Esophagus mucosa (tissue), 1 donor: ENCODE measurements at places on chromosomes 2 and 18.

DNA sequence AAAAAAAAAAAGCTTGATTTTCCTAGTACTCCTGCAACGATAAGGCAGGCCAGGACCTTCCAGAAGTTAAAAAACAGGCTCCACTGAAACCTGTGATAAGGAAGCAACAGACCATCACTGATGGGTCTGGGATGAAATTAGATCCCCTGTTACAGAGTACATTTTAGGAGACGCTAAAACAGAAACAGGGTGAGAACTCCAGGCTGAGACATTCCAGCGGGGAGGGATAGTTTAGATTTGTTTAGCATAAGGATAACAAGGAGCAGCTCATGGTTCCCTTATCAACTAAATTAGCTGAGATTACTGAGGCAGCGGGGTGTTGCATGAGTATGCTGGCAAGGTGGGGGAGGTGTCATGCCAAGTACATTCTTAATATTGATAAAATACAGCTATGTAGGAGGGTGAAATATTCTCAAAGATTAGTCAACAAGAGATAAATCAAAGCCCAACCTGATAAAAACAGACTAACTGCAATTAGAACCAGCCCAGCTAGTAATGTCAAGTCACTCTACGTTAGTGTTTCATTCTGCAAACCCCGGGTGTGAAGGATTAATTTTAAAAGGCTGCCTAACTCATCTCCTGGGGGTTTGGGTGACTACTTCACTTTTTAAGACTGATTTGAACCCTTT, 75.0 kb upstream of the BZW1 start:
- ATAC-seq: no peak

- no peak for ATAC-seq
These were observed 15.4 kb upstream of the UGT1A8 start for GRCh38 chr2:233602076-233602475.

DNA sequence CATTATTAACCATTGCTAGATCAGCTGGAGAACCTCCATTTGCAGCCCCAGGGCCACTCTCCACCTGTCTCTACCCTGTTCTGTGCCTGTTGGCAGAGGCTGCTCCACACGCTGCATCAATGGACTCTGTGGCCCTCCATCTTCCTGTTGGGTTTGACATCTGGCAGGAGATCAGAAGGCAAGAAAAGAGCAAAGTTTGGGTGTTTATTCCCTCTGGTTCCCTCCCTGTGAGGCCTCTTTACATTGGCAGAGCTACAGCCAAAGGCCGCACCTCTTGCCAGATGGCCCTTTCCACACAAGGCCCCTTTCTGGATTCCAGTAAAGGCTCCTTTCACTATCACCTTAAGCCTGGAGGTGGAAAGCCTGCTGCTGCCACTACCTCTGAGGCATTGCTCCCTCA, 110.9 kb upstream of the RND3 start:
- ATAC-seq: no peak

- no peak for ATAC-seq
These were observed 19.1 kb downstream of the MAL start for GRCh38 chr2:95044601-95045000.

GRCh38 chr2:28590496-28591301, 94.8 kb downstream of the PLB1 start:
- no peak for ATAC-seq

DNA sequence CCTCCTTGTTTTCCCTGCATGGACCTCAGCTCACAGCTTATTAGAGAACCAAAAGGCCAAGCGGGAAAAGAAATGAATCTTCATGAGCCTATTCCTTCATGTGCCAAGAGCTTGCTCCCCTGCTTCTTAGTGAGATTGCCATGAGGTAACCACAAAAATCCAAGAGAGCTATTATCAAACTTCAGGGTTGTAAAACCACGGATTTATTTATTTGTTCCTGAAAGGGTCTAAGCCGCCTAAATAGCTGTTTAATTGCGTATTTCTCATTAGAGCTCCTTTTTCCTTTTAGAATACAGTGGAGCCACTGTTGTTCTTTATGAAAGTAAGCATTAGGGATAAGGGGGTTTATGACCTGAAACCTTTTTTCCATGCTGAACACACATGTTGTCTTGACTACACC, 58.0 kb downstream of the SRD5A2 start:
- ATAC-seq: no peak

DNA sequence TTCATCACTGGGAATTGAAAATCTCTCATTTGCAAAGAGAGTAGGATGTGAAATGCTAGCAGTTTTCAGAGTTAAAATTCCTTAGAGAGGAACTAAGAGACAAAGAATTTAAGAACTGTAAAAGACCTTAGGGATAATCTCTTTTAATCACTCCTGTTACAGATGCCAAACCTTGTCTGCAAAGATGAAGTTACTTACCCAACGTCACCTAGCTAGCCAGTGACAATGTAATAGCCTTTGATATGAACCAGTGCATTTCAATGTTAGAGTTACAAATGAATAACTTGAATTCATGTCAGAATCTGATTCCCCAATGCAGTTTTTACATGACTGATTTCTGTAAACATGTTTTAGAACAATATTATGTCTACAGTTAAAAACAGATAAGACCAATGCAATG, 190.1 kb downstream of the LRP1B start:
- ATAC-seq: no peak

DNA sequence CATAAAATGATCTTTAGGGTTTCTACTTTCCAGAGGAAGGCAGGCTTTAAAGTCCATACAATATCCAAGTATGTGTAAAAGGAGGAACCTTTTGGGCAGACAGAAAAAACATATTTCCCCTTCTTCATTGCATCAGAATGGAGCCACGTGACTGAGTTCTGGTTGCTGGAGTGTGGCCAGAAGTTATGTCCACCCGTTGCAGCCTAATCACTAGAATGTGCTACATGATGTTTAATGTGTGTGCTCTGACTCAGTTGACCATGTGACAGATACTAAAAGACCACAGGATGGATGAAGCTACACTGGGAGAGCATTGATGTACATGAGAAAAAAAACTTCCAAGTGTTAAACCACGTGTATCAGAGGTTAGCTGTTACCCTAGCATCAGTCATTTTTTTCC, 460.9 kb downstream of the RIT2 start:
- ATAC-seq: no peak

- no peak for ATAC-seq
These were observed 48.4 kb upstream of the CPO start for GRCh38 chr2:206890926-206891325.

GRCh38 chr18:76518860-76519538, 24.0 kb upstream of the ZNF516 start:
- ATAC-seq: no peak

DNA sequence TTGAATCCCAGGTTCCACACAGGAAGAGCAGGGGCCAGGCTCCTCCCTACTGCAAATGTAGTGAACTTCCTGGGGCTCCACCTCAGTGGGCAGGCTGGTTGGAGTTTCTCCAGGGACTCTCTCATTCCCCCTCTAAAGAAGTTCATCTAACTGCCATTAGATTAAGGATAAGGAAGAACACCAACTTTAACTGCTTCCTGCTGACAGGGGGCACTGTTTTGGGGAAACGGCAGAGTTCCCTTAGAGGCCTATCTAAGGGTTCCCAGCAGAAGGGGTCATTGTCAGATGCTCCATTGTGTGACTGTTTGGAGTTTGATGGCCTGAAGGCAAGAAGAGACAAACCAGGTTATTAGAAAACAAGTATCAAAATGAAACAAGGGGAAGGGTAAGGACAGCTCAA, 2159.7 kb upstream of the PIK3C3 start:
- ATAC-seq: no peak

- no peak for ATAC-seq
These were observed 128.5 kb downstream of the KCNE4 start for GRCh38 chr2:223180463-223180862.

DNA sequence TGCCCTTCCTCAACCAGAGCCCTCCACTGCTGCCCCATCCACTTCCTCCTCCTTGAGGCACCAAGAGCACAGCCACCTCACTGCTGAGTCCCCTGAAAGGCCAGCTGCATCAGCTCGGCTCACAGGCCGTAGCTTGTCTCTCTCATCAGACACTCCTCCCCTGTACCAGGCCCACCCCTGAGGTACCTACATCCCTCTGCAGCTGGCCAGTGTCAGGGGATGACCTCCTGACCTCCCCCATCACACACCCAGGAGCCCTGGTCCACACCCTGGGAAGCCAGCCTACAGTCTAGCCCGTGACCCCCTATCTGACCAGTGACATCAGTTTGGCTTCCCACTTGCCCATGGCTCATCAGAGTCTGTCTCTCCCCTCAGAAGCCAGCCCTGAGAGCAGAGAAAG, 205.6 kb downstream of the TNS1 start:
- ATAC-seq: no peak

DNA sequence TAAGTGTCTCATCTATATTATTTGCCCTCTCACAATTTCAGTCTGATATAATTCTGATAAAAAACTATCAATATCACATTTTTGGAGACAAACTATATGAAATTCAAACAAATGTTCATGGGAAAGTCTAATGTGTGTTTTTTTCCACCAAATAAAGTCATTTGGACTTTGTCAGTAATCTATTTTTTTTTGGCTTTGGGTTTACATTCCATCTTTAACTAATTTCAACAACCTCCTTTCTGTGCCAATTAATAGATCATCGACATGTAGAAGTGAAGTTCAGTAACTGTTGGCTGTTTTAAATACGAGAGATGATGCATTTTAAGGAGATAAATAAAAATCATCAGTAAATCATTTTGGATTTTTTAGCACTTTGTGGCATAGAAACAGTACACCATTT, 1623.0 kb upstream of the ACVR2A start:
- no peak for ATAC-seq

- no peak for ATAC-seq
These were observed 33.3 kb upstream of the KLF11 start for GRCh38 chr2:10009811-10010781.

GRCh38 chr2:224030786-224031185, 8.3 kb downstream of the SERPINE2 start:
- ATAC-seq: no peak

GRCh38 chr18:31977270-31977872, 34.4 kb upstream of the TRAPPC8 start:
- peak; percentile 31 for ATAC-seq

DNA sequence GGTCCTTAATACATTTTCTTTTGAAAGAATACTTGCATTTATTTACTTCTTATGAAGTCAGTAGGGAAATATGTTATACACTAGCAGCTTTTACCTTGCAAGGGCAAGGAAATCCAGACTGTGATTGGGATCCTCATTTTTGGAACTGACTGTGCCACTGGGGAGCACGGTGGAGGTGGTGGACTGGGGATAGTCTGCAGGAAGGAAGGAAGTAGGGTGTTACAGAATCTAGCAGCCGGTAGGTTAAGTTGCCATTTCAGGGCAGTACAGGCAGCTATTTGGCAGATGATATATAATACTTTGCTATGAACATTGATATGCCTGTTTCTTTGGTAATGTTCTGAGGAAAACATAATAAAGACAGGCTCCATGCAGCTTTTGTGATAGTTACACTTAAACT, 238.3 kb downstream of the PHLPP1 start:
- no peak for ATAC-seq

GRCh38 chr18:43855376-43855775, 578.1 kb upstream of the SYT4 start:
- no peak for ATAC-seq

DNA sequence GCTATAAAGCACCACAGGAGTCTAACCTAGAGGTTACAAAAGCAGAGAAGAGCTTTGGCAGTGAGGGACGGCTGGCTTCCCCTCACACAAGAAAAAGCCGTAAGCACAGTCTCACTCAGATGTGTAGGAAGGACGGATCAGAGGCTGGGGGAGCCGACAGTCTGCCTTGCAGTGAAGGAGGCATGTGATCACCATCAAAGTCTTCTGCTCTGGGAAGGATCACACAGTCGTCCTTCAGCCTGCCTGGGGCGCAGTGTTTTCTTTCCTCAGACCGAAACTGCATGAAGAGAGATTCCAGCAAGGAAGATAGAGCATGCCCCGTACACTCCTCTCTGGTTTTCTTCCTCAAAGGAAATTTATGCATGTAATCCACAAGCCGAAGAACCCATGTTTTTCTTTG, 24.1 kb downstream of the GATA6 start:
- no peak for ATAC-seq

- no peak for ATAC-seq
These were observed 150.5 kb downstream of the MYO5B start for GRCh38 chr18:50044402-50044801.

- no peak for ATAC-seq
These were observed 51.9 kb downstream of the EFEMP1 start for GRCh38 chr2:55871637-55872036.

GRCh38 chr2:140835079-140835478, 1295.7 kb downstream of the LRP1B start:
- ATAC-seq: no peak

DNA sequence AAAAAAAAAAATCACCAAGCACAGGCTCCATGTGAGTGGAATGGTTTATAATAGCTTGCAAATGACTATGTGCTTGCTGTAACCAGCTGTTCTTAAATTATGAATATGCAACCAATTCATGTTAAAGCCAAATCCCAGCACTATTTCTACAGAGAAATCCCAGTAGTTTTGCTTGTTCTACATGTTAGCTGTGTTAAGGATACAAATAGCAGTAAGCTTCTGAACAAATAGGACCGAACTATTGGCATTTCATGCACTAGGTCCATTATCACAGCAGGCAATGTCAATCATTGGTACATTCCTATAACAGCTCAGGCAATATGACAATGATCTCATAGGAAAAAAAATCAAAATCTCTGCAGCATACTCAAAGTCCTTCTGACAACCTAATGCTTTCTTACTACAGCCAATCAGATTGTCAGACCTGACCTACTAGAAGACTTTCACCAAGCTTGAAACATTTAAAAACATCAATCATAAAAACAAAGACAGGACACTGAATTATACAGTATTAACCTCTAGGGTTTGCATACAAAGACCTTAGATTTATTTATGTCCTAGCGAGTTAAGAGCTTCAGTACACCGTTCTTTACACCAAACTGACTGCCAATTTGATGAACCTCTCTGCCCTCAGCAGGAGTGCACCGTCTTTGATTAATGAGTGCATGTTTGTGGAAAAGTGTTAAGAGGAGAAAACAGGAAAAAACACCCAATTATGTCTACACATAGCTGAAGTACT, 6.4 kb downstream of the BAZ2B start:
- ATAC-seq: no peak

GRCh38 chr2:26735097-26735496, 29.0 kb upstream of the SLC35F6 start:
- no peak for ATAC-seq

DNA sequence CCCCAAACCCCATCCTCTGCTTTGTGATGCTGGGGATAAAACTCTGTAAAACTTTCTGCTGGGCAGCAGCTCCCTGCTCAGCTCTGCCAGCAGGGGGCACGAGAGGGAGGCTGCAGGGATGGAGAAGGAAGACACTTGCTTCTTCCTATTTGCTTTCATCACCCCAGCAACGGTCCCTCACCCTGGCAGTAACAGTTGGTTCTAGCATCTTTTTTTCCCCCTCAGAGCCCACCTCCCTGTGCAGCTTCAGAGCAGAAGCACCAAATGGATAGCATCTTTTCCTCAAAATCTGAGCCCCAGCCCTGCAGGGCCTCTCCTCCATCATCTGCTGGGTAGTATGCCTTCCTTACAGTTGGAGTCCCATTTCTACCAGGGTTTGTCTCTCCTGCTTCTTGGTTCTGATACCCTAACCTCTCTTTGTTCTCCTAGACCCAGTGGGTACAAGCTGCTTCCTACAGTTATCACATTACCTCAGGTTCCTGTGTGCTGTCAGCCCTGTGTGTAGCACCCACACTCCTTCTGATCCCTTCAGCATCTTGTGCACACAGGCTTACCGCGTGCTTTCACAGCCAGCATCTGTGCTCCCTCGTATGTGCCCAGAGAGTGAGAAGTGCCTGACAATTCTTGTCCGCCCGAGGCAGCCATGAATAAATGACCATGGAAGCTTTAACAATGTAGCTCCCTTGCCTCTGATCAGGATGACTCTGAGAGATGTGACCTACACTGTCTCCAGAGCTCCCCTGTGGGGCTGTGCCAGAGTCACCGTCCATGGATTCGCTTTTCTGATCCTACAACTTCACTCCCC, 14.5 kb downstream of the CKAP2L start:
- peak; percentile 82 for ATAC-seq
